ENCODE measurements at places on chromosomes 6 and 20.

DNA sequence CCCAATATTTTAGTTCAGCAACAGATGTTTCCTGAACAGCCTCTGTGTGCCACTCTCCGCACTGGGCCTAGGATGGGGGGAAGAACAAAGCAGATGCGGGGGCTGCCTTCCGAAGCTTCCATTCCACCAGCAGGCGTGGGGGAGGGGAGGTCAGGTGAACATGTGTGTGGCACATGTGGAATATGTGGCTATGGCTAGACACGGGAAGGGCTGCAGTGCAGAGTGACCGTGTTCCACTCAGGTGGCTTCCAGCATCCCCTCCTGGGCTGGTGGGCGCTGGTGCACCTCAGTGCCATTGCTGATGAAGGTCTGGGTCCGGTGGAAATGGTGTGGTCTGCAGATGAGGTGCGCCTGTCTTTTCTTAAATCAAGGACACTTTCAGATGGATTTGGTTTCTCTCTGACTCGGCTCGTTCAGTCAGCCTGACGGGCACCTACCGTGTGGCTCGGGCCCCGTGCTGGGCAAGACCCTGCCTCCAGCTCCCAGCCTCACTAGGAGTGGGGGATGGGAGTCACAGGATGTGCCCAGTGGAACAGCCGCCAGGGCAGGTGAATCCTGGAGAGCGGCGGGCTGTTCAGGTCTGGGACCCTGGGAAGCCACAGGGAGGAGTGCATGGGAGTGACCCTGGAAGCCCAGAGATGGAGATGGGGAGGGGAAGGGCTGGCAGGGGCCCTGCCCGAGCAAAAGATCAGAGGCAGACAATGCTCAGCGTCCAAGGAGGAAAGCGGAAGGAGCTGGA is 111.0 kb downstream of the SYCP2 start:
- no peak for DNase-seq

DNA sequence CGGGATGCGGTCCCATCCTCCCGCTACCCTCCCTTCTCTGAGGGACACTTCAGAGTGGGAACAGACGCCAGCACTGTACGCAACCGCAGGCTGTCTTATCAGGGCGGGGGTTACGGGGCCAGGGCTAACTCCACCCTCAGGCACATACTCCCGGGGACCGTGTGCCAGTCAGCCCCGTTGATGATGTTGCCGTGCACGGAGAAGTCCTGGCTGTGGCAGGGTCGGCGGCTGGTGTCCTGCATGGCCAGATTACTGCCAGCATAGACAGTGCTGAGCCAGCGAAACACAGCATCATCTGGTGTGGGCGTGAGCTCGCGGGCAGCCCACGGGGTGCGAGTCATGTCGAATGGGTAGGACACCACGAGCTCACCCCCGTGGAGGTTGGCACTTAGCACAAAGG is 5.0 kb downstream of the CPXM1 start:
- DNase-seq, result no peak

GRCh38 chr20:22686097-22686496 is 101.7 kb upstream of the FOXA2 start:
- peak; percentile 46 for DNase-seq

- DNase-seq, result no peak
Observed at GRCh38 chr6:33018904-33019303, 9.5 kb upstream of the HLA-DOA start.

GRCh38 chr6:7413151-7413823 is 23.7 kb downstream of the RIOK1 start:
- DNase-seq, result no peak

GRCh38 chr6:108835218-108835850 is 12.9 kb upstream of the ARMC2 start:
- peak; percentile 67 for DNase-seq

GRCh38 chr6:147693181-147693580 is 184.7 kb downstream of the SAMD5 start:
- no peak for DNase-seq

GRCh38 chr20:63151554-63152321 is 64.2 kb downstream of the YTHDF1 start:
- no peak for DNase-seq

- DNase-seq, result no peak
Observed at GRCh38 chr20:8639112-8639778, 429.6 kb upstream of the PLCB4 start.
